ENCODE measurements at places on chromosomes 1 and 21.

GRCh38 chr1:45230537-45230936 is 24.1 kb upstream of the ZSWIM5 start:
- DNase-seq: no peak

DNA sequence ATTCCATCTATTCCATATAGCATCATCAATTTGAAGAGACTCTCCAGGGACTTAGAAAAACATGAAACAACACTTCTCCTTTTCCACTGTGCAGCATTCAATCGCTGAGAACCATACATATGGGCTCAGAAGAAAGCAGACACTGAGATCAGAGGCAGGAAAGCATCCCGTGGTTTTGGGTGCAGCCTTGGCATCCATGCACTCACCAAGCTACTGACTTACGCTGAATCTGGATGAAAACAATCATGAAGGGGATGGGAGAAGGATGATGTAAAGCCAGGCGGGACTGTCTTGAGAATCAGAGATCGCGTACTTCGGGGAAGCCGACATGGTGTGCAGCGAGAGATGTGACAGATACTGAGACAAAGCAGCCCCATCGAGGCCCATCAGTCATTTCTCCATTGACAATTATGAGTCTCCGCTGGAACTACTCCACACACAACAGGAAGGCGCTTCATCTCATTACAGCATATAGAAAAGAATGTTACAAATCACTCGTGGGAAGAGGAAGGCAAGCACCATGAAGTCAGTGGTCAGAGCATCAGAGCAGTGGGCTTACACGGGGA is 2.3 kb upstream of the TIAM1 start:
- DNase-seq: no peak

DNA sequence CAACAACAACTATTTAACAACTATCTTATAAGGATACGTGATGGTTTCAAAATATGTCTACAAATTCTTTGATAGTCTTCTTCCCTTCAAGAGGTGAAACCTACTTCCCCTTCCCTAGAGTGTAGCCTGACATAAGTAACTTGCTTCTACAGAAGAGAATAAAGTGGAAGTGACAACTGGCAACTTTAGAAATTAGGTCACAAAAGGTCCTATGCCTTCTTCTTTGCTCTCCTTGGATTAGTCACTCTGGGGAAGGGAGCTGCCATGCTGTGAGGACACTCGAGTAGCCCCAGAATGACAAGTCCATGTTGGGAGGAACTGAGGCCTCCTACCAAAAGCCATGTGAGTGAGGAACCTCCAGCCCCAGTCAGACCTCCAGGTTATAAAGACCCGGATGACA is 19.2 kb downstream of the EFCAB14 start:
- DNase-seq: no peak

DNA sequence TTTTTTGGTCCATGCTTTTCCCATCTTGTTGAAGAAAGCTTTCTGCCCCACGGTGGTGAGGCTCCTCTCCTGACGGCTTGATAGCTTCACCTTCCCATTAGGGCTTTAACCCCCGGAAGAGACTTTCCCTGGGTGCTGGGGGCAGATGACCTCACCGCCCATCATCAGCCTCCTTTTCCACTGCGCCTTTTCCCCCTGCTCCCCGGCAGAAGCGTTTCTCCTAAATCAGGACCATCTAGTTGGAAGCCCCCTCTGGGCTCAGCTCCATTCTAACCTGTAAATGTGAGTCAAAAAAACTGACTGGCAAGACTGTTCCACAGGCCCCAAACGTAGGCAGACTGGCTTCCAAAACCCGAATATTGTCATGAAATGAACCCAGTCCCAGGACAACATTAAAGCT is 6.7 kb downstream of the POFUT2 start:
- no peak for DNase-seq

GRCh38 chr1:41902664-41903063 is 16.1 kb downstream of the HIVEP3 start:
- no peak for DNase-seq

GRCh38 chr1:19254416-19254815 is 2.8 kb downstream of the MRTO4 start:
- no peak for DNase-seq

Measured in activated naive CD4-positive, alpha-beta T cell treated with Interleukin-2 at 50 U/mL for 16 hours (primary cell).